ENCODE measurements at places on chromosomes 2 and 18.

DNA sequence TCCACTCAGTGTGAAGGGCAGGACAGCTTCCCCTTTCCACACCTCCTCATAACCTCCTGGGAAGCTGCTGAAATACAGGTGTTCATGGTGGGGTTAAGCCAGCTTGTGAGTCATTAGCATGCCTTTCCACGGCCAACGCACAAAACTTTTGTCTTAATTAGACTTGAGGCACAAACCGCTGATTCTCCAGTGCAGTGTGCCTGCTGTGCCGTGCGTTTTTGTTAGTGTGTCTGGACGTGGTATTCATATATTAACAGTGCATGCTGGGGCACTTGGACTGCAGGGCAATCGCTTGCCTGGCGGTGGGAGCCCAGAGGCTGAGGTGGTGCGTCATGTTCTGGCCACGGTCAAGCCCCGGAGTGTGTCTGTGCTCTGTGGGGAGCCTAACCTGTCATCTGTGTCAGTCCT is 156.2 kb downstream of the SH3RF3 start:
- DNase-seq = no peak

GRCh38 chr18:76503649-76504386 is 8.8 kb upstream of the ZNF516 start:
- no peak for DNase-seq

DNA sequence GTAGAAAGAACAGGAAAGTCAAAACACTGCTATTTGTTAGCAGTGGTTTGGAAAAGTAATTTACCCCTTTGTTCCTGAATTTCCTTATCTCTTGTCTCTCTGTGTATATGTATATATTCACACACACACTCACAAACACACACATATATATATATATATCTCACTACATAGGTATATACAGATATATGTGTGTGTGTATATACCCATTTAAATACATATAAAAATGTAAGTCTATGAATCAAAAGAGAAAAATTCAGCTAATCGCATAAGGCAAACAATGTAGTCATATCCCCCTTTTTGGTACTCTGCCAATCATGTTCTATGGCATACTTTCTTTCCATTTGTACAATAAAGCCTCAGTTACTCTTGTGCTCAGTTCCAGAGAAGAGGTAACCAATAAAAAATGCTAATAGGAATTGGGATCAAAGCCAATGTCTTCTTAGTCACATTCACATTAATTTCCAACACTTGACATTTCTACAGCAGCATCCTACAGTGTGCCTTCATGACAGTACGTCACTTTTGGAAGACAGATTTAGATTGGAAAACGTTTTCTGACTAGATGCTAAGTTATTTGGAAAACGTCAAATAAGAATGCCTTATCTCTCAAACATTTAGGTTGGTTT is 94.6 kb downstream of the MC4R start:
- no peak for DNase-seq

DNA sequence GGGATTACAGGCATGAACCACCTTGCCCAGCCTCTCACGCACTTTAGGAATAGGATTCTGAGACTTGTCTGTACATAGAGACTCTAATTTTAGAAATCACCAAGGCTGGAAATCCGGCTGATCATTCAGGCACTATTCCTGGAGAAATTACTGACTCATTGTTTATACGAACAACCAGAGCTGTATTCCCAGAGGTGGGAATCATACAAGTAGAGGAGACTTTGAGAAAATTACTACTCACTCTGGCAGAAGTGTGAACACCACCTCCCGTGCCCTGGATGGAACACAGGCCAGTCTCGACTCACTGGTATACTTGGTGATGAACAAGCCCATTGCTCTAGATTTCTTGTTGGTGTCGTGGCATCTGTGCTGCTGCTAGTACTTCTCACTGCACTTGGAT is 5.8 kb upstream of the ADNP2 start:
- DNase-seq = no peak

- no peak for DNase-seq
Measured at GRCh38 chr2:37869771-37870170, 55.3 kb upstream of the RMDN2 start.

DNA sequence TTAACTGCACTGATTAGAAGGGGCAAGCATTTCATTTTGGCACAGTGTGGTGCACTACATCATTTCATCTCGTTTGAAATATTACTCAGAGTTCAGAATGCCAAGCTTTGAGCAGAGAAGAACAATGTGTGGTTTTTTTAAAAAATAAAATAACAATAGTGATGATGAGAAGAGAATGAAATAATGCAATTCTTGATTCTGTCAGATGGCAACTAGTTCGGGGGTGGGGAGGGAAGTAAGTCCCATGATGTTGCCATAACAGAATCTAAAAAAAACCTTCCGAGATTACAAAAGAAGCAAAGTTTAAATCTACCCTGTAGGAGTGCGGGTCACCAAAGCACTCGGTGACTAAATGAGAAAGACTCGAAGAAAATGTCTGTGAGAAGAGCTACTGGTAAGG is 490.4 kb downstream of the NR4A2 start:
- no peak for DNase-seq

GRCh38 chr2:233828546-233829192 is 25.7 kb downstream of the HJURP start:
- DNase-seq = no peak

- no peak for DNase-seq
Measured at GRCh38 chr18:10776493-10776892, 250.7 kb downstream of the NAPG start.

- no peak for DNase-seq
Measured at GRCh38 chr2:13682540-13683272, 949.8 kb upstream of the LRATD1 start.

GRCh38 chr18:39946623-39947061 is 2008.4 kb upstream of the PIK3C3 start:
- no peak for DNase-seq

- DNase-seq = no peak
Measured at GRCh38 chr18:13983506-13983905, 68.2 kb upstream of the MC2R start.

DNA sequence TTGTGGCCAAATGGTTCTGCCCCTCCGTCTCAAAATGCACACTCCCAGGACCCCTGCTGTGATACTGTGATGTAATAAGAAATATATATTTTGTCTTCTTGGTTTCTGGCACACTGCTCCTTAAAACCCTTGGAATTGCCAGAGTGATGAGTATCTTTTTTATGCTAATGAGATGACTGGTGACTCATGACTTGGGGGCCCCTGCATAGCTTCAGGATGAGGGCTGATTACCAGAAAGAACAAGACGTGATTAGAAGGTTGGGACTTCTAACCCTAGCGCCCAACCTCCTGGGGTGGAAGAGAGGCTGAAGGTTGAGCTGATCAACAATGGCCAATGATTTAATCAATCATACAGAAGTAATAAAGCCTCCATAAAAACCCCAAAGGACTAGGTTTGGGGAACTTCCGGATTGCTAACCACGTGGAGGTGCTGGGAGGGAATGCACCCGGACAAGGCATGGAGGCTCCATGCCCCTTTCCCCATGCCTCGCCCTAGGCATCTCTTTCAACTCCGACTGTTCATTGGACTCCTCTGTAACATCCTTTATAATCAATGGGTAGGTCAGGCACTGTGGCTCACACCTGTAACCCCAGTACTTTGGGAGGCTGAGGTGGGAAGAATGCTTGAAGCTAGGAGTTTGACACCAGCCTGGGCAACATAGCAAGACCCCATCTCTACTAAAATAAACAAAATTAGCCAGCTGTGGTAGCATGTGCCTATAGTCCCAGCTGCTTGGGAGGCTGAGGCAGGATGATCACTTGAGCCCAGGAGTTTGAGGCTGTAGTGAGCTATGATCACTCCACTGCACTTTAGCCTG is 89.1 kb downstream of the HS1BP3 start:
- no peak for DNase-seq

DNA sequence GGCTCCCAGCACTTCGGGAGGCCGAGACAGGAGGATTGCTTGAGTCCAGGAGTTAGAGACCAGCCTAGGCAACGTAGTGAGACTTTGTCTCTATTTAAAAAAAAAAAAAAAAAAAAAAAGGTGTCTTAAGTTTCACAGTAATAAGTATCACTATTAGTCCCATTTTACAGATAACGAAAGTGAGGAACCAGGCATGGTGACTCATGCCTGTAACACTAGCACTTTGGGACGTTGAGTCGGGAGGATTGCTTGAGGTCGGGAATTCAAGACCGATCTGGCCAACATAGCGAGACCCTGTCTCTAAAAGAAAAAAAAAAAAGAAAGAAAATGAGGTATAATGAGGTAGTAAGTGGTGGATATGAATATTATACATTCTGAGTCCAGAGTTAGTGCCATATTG is 2.5 kb downstream of the KCNJ13 start:
- DNase-seq = no peak

- no peak for DNase-seq
Measured at GRCh38 chr2:39145906-39146421, 25.1 kb upstream of the SOS1 start.

DNA sequence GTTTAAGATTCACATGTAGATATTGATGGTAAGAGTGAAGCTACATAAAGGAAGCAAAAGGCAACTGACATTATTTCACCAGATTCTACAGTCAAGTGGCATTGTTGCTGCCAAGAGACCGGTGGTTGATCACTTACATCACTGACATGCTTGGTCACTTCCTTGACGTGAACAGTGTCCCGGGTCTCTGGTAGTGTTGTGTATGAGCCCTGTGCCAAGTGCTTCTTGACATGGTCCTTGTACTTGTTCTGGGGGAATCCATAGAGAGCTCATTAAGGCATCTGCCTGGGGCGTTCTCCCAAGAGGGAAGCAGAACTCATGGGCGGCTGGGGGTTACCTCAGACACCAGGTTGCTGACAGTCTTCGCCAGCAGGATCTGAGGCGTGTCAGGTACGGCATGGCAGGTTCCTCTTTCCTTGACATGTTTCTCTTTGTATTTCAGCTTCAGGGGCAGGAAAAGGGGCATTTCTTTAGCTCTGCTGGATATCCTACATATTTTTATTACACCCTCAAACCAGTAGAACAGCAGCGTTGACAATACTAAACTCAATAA is 116.2 kb downstream of the RIF1 start:
- no peak for DNase-seq

DNA sequence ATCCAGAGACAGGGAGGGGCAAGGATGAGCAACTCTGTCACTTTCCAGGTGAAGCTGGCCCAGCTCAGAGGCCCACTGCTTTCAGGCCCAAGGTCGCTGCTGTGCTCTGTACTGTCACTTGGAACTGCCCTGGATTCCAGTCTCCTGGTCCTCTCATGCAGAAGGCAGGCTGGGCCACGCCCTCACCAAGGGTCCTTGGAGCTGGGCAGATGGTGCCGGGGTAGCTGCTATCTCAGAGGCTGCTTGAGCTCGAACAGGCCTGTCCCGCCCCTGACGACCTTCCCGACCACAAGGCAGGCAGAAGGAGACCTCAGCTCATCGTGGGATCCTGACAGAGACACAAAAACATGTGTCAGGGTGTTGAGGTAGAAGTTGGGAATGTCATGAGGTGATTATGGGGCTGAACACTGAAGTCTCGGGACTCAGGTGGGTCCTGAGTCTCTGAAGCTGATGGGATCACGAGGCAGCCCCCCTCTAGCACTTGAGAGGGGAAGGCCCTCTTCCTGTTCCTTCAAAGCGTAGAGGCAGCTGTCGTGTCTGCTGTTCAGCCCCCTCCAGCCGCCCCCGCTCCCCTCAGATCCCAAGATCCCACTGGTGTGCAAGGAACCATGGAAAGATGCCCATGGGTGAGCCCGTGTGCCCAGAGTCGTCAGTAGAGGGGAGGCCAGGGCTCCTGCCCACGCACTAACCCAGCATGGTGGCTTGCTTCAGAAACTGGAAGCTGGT is 78.3 kb downstream of the POLR1A start:
- DNase-seq = no peak

DNA sequence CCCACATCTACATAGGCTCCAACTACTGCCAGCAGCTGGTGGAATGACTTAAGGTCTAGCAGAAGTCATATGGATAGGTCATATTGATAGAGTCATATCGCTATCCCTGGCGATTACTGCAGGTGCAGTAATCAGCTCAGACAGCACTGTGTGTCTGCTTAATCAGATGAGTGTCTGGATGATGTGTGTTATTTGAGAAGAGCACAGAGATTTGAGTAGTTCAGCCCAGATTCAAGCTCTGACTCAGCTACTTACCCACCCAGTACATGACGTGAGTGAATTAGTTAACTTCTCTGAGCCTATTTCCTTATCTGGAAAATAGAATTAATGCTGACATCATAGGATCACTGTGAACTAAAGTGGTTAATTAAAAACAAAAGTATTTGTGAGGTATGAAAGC is 78.9 kb downstream of the EHD3 start:
- DNase-seq = no peak

GRCh38 chr2:238487652-238488346 is 61.1 kb downstream of the ASB1 start:
- no peak for DNase-seq

DNA sequence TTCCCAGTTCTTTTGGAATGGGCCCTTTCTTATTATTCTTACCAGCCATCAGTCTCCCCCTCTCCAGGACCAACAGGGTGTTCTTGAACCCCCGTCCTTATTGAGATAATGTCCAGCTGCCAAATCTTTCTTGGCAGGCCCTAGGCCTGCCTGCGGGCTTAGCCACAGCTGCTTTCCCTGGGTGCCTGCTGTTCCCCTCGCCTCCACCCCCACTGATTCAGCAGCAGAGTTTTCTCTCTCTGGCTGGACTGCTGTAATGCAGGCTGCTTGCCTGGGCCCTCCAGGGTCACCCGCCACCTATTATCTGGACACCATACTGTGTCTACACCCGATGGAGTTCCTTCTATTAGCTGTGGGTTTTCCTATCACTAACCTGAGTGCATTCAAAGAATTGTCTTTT is 395.4 kb upstream of the ATP5MC3 start:
- DNase-seq = no peak

GRCh38 chr2:221088506-221088905 is 483.6 kb downstream of the EPHA4 start:
- DNase-seq = no peak

DNA sequence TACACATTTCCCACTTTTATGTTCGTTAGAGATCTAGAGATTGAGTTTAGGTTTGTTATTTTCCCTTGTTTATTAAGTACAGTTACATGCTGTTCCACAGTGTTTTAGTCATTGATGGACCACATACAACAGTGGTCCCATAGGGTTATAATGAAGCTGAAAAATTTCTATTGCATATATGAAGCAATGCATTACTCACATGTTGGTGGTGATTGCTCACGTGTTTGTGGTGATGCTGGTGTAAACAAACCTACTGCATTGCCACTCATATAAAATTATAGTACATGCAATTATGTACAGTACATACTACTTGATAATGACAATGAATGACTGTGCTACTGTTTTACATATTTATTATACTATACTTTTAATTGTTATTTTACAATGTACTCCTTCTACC is 51.0 kb upstream of the NXPH2 start:
- no peak for DNase-seq

GRCh38 chr2:46800218-46800617 is 115.4 kb downstream of the MCFD2 start:
- DNase-seq = no peak
